T-helper 9 cell (primary cell): ENCODE measurements at places on chromosomes 4 and X.

GRCh38 chrX:13939741-13940597 lies 89.7 kb downstream of the GEMIN8 start:
- DNase-seq, result no peak

GRCh38 chr4:165324236-165324917 lies 3.1 kb upstream of the MSMO1 start:
- no peak for DNase-seq

DNA sequence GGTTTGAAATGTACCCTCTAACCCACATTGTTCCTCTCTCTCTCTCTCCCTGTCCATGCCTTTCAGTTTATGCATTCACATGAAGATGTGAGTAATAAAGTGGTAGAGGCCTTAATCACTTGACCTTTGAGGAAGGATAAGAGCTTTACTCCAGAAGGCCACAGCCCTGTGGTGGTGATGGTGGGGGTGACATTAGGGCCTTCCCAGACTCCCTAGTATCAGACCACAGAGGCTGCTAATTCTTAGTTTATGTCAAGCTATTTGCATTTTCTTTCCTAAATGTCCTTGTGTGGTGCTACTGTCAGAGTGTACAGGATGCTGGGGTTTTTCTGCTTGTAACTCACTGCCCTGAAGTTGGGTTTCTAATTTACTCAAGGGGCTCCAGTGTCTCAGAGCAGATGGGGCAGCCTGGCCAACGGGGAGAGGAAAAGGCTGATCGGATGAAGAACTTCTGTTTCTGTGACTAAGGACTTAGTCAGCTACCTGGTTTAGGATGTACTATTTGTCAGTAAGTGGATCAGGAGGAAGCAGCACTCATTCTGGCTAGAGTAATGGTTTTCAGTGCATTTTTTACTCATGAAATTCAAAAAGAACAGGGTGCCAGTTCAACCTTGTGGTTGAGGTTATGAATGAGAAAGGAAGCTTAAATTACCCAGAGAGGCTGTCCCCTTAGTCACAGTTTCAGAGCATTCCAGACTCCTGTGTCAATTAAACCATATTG lies 509.6 kb upstream of the DIPK2B start:
- no peak for DNase-seq

- no peak for DNase-seq
These were observed 1.7 kb upstream of the ART3 start for GRCh38 chr4:76072760-76073159.

- DNase-seq, result no peak
These were observed 175.9 kb downstream of the FBXW7 start for GRCh38 chr4:152360045-152360410.

DNA sequence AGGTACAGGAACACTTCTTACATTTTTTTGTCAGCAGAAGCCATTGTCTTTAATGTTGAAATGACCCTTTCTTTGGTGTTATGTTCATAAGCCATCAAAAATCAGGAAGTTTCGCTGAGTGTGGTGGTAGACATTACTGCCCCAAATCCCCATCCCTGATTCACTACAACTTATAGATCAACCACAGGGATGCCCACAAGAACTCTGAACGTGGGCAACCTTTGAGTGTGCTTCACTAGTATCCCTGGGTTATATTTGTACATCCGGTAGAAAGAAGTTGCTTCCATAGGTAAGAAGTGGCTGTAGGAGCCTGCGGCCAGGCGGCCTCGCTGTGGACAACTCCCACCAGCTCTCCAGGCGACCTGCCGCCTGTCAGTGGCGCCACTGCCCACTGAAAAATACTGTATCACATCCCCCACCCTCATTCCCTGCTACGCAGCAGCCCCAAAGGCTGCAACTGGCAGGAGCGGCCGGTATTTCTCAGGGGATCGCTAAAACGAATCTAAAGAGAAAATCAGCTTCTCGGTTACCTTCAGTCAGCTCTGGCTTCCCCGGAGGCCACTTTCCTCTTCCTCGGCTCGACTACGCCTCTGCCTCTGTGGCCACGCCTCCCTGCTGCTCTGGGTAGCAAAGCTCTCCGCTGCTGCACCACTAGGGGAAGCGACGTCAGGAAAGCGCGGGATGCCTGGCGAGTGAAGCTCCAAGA lies 13.9 kb upstream of the ETDC start:
- DNase-seq, result peak; percentile 42

DNA sequence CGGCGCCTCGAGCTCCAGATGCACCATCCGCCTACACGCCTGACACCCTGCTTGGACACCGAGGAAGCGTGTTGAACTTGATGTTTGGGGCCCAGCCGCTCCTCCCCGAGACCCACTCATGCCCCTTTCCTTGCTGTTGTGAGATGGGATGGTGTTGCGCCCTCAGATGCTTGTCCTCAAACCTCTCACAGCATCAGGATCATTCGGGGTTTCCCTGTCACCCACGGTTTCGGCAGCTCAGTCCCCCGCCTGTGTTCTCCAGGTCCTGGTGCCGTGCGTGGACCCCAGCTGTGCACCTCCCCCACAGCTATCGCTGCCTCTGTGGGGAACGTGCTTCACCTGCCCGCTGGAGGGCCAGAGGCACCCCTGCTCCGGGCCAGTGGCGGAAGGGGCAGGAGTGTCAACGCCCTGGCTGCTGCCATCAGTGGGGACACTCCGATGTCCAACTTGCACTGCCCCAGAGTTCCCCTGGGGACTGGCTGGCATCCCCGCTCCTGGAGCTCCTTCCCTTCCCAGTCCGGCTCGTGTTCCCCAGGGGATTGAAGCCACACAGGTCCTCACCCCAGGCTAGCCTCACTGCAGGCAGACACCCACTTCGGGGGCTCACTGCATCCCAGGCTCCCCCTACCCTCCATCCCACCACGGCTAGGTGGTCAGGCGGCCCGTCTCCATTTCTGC lies 82.3 kb upstream of the ADRA2C start:
- DNase-seq, result no peak

- DNase-seq, result no peak
These were observed 297.4 kb downstream of the ANKRD50 start for GRCh38 chr4:124415146-124415545.

DNA sequence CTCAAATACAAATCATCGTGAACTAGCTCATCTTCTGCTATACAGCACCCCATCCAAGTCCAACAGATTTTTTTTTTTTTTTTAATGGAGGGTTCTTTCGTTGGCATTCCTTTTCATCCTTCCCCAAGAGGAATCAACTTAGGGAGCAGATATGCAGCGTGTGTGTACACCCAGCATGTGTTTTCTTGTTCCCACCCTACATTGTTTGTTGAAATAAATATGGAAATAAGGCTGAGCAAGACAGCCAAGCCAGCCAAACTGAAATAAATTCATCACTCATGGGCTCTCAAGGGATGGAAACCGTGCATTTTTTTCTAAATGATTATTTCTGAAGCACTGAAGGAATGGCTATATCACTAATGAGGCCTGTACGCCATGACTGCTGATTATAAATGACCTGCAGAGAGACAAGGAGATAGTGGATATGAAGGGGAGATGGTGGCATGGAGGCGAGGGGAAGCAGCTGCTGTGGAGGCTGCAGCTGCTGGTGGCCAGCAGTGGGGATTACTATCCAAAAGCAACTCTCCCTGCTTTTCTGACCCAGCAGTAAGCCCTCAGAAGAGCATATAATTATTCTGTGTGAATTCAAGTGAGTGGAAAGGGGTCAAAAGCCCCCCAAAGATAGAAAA lies 173.9 kb downstream of the MGST2 start:
- DNase-seq, result no peak

DNA sequence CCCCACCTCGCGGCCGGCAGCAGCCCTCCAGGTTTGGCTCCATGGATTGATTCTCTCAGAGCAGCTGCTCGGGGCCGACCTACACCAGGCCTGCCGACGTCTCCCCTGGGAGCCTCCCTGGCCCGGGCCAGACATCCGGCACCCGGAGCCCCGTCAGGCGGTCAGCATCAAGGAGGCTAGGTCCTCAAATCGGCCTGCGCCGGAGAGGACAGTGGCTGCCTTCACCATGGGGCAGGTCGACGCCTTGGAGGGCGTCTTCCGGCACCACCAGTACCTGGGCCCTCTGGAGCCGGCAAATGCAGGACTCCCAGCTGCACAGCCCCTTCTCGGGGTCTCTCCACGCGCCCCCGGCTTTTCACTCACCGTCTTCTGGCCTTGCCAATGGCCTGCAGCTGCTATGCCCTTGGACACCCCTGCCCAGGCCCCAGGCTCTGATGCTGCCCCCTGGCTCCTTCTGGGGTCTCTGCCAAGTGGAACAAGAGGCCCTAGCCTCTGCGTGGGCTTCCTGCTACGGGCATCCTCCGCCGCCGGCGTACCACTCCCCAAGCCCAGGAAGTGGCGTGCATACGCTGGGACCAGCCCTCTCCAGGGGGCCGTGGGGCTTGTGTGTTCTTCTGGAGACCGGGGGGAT lies 341.8 kb downstream of the MAGEB5 start:
- no peak for DNase-seq

DNA sequence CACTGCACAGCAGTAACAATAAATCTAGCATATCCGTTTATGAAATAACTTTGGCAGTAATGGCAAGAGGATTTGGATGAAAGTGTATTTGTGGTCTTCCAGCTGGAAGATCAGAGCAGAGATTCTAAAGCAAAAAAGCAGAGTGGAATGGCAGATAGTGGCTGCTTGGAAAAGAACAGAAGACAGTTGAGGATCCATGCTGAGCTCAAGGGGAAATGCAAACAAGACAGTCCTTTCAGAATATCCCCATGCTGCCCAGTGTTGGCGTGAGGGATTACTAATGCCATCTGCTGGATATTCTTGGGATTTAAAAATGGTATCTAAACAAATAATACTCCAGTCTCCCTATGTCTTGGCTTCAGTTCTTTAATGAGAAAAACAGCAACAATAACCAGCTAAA lies 629.1 kb upstream of the ATOH1 start:
- no peak for DNase-seq

DNA sequence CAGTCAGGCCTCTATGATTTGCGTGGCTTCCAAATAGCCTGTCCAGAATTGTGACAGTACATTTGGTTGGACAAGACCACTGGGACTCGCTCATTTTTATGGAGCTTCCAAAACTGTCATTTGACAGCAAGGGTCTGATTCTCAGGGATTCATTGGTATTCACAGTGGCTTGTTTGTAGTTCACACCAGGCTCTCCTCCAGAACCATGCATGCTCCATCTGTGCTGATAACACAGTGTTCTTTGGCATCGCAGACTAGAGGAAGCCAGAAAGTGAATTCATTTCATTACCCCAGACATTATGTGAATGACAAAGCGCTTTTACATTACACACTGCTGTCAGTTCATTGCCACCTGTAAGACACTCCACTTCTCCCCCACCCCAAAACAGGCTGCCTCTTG lies 208.3 kb downstream of the ARHGAP10 start:
- DNase-seq, result no peak

DNA sequence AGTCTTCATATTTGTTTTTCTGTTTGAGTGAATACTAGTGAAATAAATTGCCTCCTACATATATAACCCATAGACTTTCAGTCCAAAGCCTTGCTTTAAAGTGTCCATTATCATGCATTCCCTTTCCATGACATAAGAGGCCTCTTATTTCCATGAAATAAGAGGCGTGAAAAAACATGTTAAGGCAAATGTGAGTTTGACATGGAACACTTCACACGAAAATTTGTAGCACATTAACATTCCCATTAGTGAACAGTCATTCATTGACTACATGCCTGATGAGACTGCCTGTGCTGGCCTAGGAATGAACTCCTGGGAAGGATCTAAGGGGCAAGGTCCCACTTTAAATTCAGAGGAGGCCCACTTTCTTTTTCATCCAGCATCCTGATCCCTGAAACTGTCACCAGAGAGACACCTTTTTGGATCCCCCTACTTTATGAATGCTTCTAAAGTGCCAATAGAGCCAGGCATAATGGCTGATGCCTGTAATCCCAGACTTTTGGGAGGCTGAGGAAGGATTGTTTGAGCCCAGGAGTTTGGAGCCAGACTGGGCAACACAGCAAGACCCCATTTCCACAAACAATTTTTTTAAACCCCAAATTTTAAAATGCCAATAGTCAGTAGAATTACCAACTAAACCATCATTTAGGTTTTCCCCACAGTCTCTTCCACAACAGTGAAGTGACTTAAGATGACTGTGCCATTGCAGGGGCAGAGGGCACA lies 6.7 kb downstream of the RTL8B start:
- no peak for DNase-seq

DNA sequence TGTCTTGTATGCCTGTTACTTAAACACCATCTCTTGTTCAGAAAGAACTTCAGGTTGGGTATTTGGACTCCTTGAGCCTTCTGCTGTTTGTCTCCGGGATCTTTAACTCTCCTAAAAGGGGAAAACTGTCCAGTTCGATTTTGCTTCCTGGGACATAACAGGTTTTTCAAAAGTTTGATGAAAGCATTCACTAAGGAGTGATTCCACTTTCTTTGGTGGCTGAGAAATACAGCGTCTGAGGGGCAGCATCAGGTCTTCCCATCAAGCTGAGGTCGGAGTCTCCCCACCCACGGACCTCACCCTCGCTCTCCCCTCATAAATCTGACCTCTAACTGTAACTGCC lies 1.4 kb downstream of the AFAP1 start:
- no peak for DNase-seq

- no peak for DNase-seq
These were observed 541.0 kb downstream of the SPRY1 start for GRCh38 chr4:123937581-123937980.

- DNase-seq, result no peak
These were observed 55.6 kb upstream of the STS start for GRCh38 chrX:7091923-7092322.

DNA sequence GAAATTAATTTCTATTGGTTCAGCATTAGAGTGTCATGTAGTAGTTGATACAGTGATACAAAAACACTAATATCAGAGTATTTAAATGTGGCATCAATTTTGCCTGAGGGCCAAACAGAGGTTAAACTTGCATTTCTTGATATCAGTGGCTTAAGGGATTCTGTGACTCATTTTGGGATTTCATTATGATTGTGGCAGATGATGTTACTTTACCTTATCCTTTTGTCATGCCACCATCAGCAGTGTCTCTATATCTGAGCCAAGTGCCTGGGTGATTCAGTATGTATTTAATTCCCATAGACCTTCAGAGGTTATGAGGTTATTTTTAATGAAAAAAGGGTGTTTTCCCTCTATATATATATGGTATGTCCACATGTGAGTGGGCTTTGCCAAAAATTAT lies 582.9 kb downstream of the ADGRL3 start:
- no peak for DNase-seq

DNA sequence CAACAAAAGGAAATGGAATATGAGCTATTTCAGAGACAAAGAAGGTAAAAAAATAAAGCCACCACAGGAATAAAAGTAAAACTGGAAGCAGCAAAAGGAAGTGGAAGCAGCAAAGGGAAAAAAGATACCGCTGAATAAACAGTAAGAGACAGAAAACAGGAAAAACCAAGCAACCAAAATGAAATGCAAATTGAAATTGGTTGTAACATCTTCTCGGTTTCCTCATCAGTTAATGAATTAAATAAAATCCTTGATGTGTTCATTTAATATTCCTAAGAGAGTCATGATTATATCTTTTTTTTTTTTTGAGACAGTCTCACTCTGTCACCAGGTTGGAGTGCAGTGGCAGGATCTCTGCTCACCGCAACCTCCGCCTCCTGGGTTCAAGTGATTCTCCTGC lies 132.8 kb downstream of the DLG3 start:
- DNase-seq, result no peak

GRCh38 chr4:18980516-18981233 lies 959.1 kb upstream of the LCORL start:
- DNase-seq, result no peak
